ENCODE measurements at places on chromosomes 5 and 9. TPM values are rescaled to one million over a fixed set of nuclear protein-coding genes. Genes with fewer than 3 reads are reported as not detected.

Gene NXNL2
- not detected for total RNA-seq

Gene PAEP
- total RNA-seq = not detected

Gene KIF27
- 3.0 TPM for total RNA-seq

Gene MAMDC2
- not detected for total RNA-seq

Gene PCDHA3
- not detected for total RNA-seq

Gene ZNF879
- 2.4 TPM for total RNA-seq

Gene CYSRT1
- 0.70 TPM for total RNA-seq

Gene NR2F1-AS1
- not detected for total RNA-seq

Gene CLIC3
- 0.43 TPM for total RNA-seq

Gene SYK
- total RNA-seq = not detected

Gene CARD9
- 2.4 TPM for total RNA-seq

- peaks cover 46% of the 10 kb centered on the region for H3K36me3 ChIP-seq
- no peak overlapping the region for H3K27ac ChIP-seq
- H3K4me1 ChIP-seq = peaks cover 14% of the 10 kb centered on the region
- no peaks in the 10 kb centered on the region for H3K27me3 ChIP-seq
- no peak overlapping the region for H3K4me3 ChIP-seq
Measured at GRCh38 chr5:60972231-60972630, 27.2 kb downstream of the NDUFAF2 start.

- peaks cover 6% of the 10 kb centered on the region for H3K27me3 ChIP-seq
- peaks cover 5% of the 10 kb centered on the region for H3K4me1 ChIP-seq
- DNase-seq = no peak
Measured at GRCh38 chr9:121294151-121294743, 26.3 kb downstream of the GSN start.

DNA sequence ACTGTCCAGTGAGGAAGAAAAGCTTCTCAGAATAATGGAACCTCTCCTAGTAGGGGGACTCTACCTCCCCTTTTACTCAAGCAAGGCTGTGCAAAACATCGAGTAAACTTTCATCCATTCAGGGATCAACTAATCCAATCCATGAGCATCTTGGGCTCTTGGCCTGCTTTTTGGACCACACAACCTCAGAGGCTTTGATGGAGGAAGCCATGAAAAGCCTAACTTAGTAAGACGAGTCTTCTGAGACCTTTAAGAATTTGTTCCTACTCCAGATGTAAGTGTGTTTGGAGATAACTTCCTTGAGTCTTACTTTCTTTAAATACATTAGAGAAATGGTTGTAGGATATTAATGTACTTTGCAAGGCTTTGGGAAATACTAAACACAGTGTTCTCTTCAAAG, 49.1 kb downstream of the MARCHF3 start:
- no peaks in the 10 kb centered on the region for H3K4me1 ChIP-seq
- no peak overlapping the region for H3K27ac ChIP-seq
- H3K27me3 ChIP-seq = no peaks in the 10 kb centered on the region
- H3K4me3 ChIP-seq = no peak overlapping the region
- H3K36me3 ChIP-seq = no peaks in the 10 kb centered on the region

DNA sequence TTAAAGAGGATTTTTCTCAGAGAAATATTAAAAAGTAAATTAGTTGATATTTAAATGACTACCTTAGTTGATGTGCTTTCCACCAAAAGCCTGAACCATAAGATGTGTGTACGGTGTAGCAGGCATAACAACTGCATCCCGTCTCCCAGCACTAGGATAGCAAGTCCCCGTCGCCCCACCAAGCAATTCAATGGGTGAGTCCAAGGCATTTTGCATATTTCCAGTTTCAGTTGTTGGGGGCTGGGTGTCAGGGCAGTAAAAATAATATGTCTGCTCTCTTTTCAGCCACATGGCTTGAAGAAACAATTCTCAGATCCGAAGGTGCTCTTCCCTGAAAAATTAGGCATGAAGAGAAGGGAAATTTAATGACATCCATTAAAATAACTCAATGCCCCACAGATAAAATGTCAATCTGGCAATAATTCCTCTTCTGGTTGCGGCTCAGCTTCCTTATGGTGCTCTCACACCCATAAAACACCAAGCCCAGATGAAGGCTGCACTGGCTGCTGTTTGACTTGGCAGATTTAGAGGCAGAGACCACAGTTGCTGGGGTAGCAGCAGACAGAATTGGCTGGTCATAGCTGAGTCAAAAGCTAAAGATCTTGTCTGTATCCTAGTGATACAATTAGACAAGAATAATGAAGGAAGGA, 124.4 kb upstream of the ADCY2 start:
- no peaks in the 10 kb centered on the region for H3K36me3 ChIP-seq
- H3K4me3 ChIP-seq = no peak overlapping the region
- H3K27ac ChIP-seq = no peak overlapping the region
- H3K27me3 ChIP-seq = peaks cover 1% of the 10 kb centered on the region

GRCh38 chr9:37149666-37150308, 29.4 kb downstream of the ZCCHC7 start:
- no peak for DNase-seq
- H3K4me3 ChIP-seq = no peak overlapping the region
- H3K4me1 ChIP-seq = peaks cover 24% of the 10 kb centered on the region
- H3K36me3 ChIP-seq = peaks cover 35% of the 10 kb centered on the region

- no peak overlapping the region for H3K4me3 ChIP-seq
- DNase-seq = no peak
- H3K27ac ChIP-seq = no peak overlapping the region
- no peaks in the 10 kb centered on the region for H3K4me1 ChIP-seq
- H3K36me3 ChIP-seq = peaks cover 41% of the 10 kb centered on the region
Measured at GRCh38 chr9:111433082-111433481, 51.1 kb downstream of the ECPAS start.

- H3K27me3 ChIP-seq = peaks cover 3% of the 10 kb centered on the region
- H3K4me3 ChIP-seq = no peak overlapping the region
- no peaks in the 10 kb centered on the region for H3K4me1 ChIP-seq
- no peak for DNase-seq
- no peak overlapping the region for H3K27ac ChIP-seq
Measured at GRCh38 chr5:78747705-78748359, 99.3 kb upstream of the LHFPL2 start.

DNA sequence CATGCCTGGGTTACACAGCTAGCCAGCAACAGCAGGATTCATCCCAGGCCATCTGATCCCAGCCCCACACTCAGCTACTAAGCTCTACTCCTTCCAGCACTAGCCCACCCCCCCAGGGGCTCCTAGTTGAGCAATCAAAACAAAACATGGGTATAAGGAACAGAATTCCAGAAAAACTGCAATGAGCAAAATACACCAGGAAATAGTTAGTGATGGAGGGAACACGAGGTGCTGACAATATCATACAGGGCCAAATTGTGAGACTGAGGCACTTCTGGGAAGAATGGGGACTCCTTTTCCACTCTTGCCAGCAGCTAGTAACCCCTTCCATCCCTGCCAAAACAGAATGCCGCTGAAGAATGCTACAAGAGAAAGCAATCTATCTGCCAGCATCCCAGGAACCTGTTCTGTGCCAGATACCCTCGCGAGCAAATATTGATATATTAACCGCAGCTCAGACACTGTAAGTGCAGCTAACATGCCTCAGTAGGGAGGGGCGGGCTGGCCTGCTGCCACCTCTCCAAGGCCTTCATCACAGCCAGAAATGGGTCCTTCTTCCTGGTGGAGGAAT, 161.4 kb downstream of the SLIT3 start:
- H3K36me3 ChIP-seq = no peaks in the 10 kb centered on the region
- peaks cover 4% of the 10 kb centered on the region for H3K27me3 ChIP-seq
- no peaks in the 10 kb centered on the region for H3K4me1 ChIP-seq
- no peak for DNase-seq
- H3K4me3 ChIP-seq = no peak overlapping the region

DNA sequence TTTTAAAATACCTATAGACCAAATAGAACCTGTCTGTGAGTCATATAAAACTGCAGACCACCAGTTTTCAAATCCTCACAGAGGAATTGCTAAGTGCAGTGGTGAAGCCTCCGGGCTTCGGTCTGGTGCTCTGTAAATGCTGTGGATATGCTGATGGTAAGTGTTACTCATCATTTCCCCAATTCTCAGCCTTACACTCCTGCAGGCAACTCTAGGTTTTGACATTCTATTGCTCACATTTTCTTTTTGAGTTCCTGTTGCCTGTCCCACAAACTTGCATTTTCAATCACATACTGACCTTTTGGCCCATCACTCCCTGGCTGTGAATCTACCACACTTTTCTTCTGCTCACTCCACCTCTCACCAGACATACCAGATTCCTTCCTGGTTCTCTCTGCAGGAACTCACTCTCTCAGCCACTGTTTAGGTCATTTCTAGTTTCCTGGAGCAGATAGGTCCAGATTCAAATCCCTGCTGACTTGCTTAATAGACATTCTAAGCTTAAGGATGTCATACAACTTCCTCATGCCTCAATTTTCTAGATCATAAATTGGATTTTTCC, 192.9 kb downstream of the RAB3C start:
- no peak overlapping the region for H3K4me3 ChIP-seq
- no peaks in the 10 kb centered on the region for H3K36me3 ChIP-seq
- H3K27ac ChIP-seq = no peak overlapping the region
- peaks cover 11% of the 10 kb centered on the region for H3K4me1 ChIP-seq
- H3K27me3 ChIP-seq = peaks cover 26% of the 10 kb centered on the region

GRCh38 chr9:132066057-132066456, 13.6 kb downstream of the MED27 start:
- no peaks in the 10 kb centered on the region for H3K27me3 ChIP-seq
- DNase-seq = no peak
- H3K4me1 ChIP-seq = peaks cover 7% of the 10 kb centered on the region
- H3K36me3 ChIP-seq = peaks cover 13% of the 10 kb centered on the region

DNA sequence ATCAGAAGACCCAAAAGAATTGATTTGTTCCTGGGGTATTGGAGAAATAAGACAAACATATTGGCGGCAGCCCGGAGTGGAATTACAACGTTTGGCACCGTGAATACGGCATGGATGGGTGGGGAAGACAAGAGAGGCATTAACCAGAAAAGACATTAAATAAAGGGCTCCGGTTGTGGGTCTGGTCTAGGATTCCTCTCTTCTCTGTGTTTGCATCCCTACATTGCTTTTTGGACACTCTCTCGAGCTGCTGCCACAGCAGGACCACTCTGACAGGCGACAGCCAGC, 138.7 kb upstream of the PALM2AKAP2 start:
- H3K4me3 ChIP-seq = no peak overlapping the region
- H3K36me3 ChIP-seq = no peaks in the 10 kb centered on the region
- H3K4me1 ChIP-seq = no peaks in the 10 kb centered on the region
- H3K27ac ChIP-seq = no peak overlapping the region

GRCh38 chr5:60207040-60207439, 313.5 kb upstream of the PDE4D start:
- DNase-seq = no peak
- H3K4me3 ChIP-seq = no peak overlapping the region
- H3K27ac ChIP-seq = no peak overlapping the region

GRCh38 chr9:93345643-93346230, 105.7 kb upstream of the FAM120A start:
- no peaks in the 10 kb centered on the region for H3K36me3 ChIP-seq
- H3K4me1 ChIP-seq = peaks cover 3% of the 10 kb centered on the region
- H3K27ac ChIP-seq = no peak overlapping the region
- H3K4me3 ChIP-seq = no peak overlapping the region

DNA sequence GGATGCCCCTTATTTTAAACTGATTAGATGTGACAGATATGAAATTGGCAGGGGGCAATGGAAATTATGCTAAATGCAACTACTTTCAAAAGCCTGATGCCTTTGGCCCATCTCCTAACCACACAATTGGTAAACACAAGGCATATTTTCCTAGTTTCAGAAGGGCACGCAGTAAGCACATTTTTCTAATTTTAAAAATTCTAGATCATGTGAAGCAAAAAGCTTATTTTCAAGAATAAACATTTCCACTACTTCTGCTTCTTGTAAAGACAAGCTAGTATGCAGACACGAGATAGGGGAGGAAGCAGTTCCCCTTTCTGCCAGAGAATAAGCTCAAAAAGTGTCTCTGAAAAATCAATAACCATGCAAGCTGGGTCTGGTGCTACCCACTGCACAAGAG, 67.7 kb downstream of the ABCA1 start:
- no peak overlapping the region for H3K4me3 ChIP-seq
- no peaks in the 10 kb centered on the region for H3K36me3 ChIP-seq
- H3K4me1 ChIP-seq = peaks cover 3% of the 10 kb centered on the region
- no peaks in the 10 kb centered on the region for H3K27me3 ChIP-seq
- no peak for DNase-seq
- H3K27ac ChIP-seq = no peak overlapping the region

DNA sequence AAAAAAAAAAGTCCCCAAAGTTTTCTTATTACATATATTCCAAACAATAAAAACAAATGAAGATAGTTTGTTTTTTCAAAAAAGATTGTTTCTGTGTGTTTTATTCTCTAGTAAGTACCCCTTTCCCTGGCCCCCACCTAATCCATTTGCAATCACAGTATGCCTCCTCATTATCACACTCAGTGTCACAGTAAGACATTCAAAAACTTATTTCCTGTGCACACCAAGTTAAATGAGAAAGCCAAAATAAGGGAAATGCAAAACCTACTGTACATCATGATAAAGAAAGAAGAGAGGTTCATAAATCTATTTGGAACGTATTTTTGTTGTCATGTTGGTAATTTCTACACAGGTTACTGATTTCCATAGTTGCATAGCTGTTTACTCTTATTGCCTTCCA, 62.3 kb downstream of the ST8SIA4 start:
- peaks cover 20% of the 10 kb centered on the region for H3K36me3 ChIP-seq
- H3K27ac ChIP-seq = peak overlapping the region; percentile 86

GRCh38 chr9:75798505-75798904, 92.0 kb upstream of the PCSK5 start:
- H3K27me3 ChIP-seq = peaks cover 2% of the 10 kb centered on the region
- no peaks in the 10 kb centered on the region for H3K36me3 ChIP-seq
- H3K4me1 ChIP-seq = no peaks in the 10 kb centered on the region
